Left ventricle myocardium inferior (tissue), 1 donor: ENCODE measurements at places on chromosomes 7 and 10. TPM values are rescaled to one million over a fixed set of nuclear protein-coding genes. Genes with fewer than 3 reads are reported as not detected.

Gene SOSTDC1
- 0.85 TPM for total RNA-seq

GRCh38 chr7:44043902-44044301 lies 600 bp upstream of the DBNL start:
- H3K4me3 ChIP-seq: peak overlapping the region; percentile 85
- peaks cover 48% of the 10 kb centered on the region for H3K4me1 ChIP-seq
- peaks cover 8% of the 10 kb centered on the region for H3K36me3 ChIP-seq

DNA sequence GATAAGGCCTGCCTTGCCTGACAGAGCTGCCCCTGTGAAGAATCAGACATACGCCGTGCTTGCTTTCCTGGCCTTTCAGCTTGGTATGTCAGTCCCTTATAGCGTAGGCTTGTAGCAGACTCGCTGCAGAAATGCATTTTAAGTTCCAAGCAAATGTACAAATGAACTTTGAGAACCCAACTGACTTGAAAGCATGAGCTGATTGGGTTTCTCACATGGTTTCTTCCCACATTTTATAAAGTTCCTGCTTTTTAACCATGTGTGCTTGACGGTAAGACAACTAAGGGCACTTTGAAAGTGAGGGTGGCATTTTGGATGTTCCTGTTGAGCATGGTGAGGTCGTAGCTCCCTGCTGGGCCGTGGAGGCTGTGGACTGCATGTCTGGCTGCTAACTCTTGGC lies 62.6 kb downstream of the CCNY start:
- no peak for DNase-seq
- no peak overlapping the region for H3K4me3 ChIP-seq
- no peaks in the 10 kb centered on the region for H3K36me3 ChIP-seq
- H3K27ac ChIP-seq: peak overlapping the region; percentile 20

Gene NUDT13
- total RNA-seq: 5.6 TPM

DNA sequence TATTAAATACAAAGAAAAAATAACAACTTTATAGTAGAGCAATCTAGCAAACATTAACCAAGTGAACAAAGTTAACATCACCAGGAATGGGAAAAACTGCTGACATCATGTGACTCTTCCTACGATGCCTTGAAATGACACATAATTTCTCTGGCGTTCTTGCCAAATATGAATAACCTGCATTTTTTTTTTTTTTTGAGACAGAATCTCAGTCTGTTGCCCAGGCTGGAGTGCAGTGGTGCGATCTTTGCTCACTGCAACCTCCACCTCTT lies 126.5 kb upstream of the VKORC1L1 start:
- no peak overlapping the region for H3K4me3 ChIP-seq
- peaks cover 23% of the 10 kb centered on the region for H3K4me1 ChIP-seq
- no peaks in the 10 kb centered on the region for H3K27me3 ChIP-seq
- H3K36me3 ChIP-seq: no peaks in the 10 kb centered on the region
- no peak overlapping the region for H3K27ac ChIP-seq

Gene TSPAN12
- 68.7 TPM for total RNA-seq

DNA sequence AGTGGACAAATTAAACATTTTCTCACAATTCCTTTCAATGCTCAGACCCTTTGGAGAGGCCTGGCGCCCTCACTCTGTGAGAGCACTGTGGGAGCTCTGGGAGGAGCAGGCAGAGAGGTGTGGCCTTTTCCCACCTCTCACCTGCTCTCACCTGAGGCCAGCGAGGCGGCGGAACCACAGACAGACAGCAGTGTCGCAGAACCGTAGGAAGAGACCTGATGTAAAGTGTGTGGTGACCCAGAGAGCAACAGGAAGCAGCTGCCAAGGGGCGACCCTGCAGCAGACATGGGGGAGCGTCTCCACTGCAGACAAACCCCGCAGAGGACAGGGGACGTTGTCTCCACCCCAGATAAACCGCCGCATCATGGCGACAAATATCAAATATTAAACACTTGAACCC lies 15.6 kb upstream of the PARP12 start:
- no peak overlapping the region for H3K4me3 ChIP-seq
- no peak overlapping the region for H3K27ac ChIP-seq
- H3K36me3 ChIP-seq: no peaks in the 10 kb centered on the region
- H3K27me3 ChIP-seq: no peaks in the 10 kb centered on the region
- peaks cover 4% of the 10 kb centered on the region for H3K4me1 ChIP-seq

GRCh38 chr10:11002485-11002884 lies 15.2 kb upstream of the CELF2 start:
- no peak overlapping the region for H3K27ac ChIP-seq
- DNase-seq: no peak
- no peaks in the 10 kb centered on the region for H3K4me1 ChIP-seq
- no peaks in the 10 kb centered on the region for H3K36me3 ChIP-seq

DNA sequence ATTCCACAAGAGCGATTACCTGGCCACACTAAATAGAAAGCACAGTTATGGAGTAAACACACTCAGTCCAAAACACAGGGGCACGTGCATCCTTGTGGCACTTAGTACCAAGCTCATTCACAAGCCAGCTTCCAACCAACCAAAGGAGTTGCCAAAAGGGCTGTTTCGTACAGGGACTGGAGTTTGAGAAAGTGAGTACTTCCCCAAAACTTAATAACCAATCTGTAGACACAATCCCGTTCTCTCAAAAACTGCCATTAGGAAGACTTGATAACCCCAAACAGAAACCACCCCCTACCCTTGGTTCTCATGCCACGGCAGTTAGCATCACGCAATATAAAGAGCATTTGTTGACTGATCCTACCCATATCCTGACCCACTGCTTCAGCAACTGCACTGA lies 166.2 kb upstream of the ASAH2 start:
- no peaks in the 10 kb centered on the region for H3K36me3 ChIP-seq
- no peak for DNase-seq
- peaks cover 70% of the 10 kb centered on the region for H3K4me1 ChIP-seq
- no peaks in the 10 kb centered on the region for H3K27me3 ChIP-seq

DNA sequence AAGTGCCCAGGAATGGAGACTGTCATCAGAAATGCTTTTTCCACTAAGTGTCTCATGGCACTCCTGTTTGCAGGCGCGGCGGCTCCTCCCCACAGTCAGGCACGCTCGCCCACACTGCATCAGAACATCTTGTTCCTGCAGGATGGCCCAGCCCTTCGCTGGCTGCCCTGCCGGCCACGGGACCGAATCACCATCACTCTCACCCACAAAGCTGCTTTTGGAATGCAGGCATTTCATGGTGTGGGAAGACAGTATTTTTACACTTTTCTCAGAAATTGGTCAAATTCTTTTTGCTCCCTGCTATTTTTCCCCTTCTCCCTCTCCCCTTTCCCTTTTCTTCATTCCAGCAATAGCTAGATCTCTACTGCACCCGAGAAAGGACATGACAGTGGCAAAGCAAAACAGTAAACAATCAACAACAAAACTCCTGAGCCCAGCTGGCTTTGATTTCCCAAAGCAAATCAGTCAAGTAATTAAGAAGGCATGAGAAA lies 176.1 kb upstream of the TNS3 start:
- H3K27ac ChIP-seq: peak overlapping the region; percentile 49
- no peaks in the 10 kb centered on the region for H3K27me3 ChIP-seq
- peaks cover 10% of the 10 kb centered on the region for H3K4me1 ChIP-seq
- no peak overlapping the region for H3K4me3 ChIP-seq
- H3K36me3 ChIP-seq: no peaks in the 10 kb centered on the region

- no peak for DNase-seq
- H3K27me3 ChIP-seq: peaks cover 16% of the 10 kb centered on the region
- no peak overlapping the region for H3K4me3 ChIP-seq
- H3K36me3 ChIP-seq: no peaks in the 10 kb centered on the region
- H3K4me1 ChIP-seq: no peaks in the 10 kb centered on the region
Measured at GRCh38 chr7:83655951-83656556, 7.1 kb upstream of the SEMA3E start.

GRCh38 chr10:47259466-47259865 lies 40.5 kb upstream of the GDF10 start:
- no peak for DNase-seq
- peaks cover 35% of the 10 kb centered on the region for H3K27me3 ChIP-seq
- H3K36me3 ChIP-seq: no peaks in the 10 kb centered on the region
- H3K4me3 ChIP-seq: no peak overlapping the region
- H3K4me1 ChIP-seq: peaks cover 15% of the 10 kb centered on the region

DNA sequence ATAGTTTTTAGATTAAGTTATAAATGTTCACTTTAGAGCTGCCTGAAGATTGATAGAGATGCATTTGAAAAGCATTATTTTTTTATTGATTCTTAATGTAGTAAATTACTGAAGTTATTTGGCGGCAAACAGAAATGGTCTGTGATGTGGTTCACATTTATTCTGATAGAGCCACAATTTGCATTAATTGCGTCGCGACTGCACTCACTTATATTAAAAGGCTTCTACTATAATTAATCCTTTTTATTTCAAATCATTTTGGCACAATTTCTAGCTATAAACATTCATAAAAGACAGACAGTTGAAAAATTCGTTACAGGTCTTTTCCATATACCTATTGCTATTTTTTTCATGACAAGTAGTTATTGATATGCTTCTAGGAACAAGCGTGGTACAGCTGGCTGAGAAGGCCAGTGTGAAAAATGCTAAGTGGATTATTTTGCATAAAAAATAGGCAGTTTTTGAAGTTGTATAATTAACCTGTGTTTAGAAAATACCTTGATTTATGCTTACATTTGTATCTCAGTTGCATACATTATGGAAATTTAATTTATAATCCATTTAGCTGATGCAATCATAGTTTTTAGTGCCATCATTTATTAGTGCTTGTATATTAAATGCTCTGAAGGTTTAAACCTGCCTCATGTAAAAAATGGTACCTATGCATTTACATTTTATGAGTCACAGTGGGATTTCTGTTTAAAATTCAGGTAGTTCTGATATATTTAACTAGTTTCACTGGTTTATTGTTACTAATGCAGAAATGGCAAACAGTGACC lies 92.1 kb upstream of the DNAJB6 start:
- H3K27ac ChIP-seq: no peak overlapping the region
- H3K36me3 ChIP-seq: peaks cover 28% of the 10 kb centered on the region
- no peak for DNase-seq

DNA sequence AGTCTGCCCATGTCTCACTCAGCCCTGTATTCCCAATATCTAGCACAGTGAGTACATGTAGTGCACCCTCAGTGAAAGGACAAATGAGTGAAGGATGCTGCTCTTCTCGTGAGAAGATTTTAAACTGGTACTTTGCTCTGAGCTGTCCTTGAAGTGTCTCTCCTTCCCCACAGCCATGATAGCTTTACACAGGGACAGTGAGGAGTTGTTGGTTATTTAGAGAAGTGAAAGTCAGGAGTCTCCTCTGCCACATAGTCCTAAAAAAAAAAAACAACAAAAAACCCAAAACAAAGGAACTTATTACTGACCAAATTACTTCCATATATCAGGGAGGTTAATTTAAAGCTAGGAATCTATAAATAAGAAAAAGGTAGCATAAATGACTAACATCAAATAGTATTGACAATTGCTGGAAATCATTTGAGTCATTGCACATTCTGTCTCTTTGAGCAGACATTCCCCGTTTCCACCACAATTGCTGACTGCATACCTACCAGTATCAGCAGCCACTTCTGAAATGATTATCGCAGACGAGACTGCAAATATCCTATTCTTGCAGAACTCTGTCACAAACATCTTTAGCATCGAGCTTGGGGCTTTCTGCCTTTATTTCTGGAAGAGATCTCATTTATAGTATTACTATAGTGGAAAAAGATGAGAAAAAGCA lies 202.1 kb downstream of the PTEN start:
- H3K36me3 ChIP-seq: no peaks in the 10 kb centered on the region
- peak overlapping the region; percentile 54 for H3K27ac ChIP-seq
- no peak for DNase-seq
- no peak overlapping the region for H3K4me3 ChIP-seq
- no peaks in the 10 kb centered on the region for H3K27me3 ChIP-seq
- peaks cover 53% of the 10 kb centered on the region for H3K4me1 ChIP-seq
